Esophagus mucosa (tissue), 1 donor: ENCODE measurements at places on chromosomes 3 and 15. TPM values are rescaled to one million over a fixed set of nuclear protein-coding genes. Genes with fewer than 3 reads are reported as not detected.

SRPRB gene
- 53.0 TPM for total RNA-seq

UNC13C gene
- 0.04 TPM for total RNA-seq

SLC22A13 gene
- total RNA-seq: 0.64 TPM

CHRNA3 gene
- total RNA-seq: 0.20 TPM

TP63 gene
- 190 TPM for total RNA-seq

CA12 gene
- 138 TPM for total RNA-seq

GPR149 gene
- total RNA-seq: not detected

ACSBG1 gene
- total RNA-seq: not detected

POPDC2 gene
- 0.60 TPM for total RNA-seq

LSMEM2 gene
- not detected for total RNA-seq

TNFAIP8L3 gene
- 7.3 TPM for total RNA-seq

NCKIPSD gene
- 12.6 TPM for total RNA-seq

DNA sequence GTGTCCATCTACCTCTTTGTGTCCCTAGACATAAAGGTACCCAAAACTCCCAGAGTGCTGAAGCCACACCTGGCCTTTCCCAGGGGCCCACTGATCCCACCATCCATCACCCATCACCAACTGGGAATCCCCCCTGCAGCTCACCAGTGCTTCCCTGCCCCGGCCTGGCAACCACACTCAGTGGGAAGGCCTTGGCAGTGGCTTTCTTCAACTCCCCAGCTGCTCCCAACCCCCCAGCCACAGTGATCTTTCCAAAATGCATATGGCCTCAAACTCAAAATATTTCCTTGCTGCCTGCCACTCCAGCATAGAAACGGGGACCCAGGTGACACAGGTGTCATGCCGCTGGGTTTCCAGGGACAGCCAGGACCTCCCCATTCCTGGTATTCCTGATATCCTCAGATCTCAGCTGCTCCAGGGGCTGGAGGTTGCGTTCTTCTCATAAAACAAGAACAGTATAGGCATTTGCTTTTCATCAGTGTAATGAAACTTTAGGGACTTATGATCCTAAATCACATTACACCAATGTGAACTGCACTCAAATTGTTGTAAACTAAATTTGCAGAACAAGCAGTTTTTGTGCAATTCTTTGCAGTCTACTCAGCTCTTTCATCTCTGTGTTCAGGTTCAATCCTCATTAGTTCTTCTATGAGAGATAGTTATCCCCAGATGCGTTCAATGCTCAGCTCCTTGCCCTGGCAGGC lies 1.3 kb downstream of the OCA2 start:
- ATAC-seq: no peak

GRCh38 chr3:122512284-122512683 lies 2.5 kb downstream of the KPNA1 start:
- ATAC-seq: no peak

GRCh38 chr3:153756816-153757215 lies 364.4 kb upstream of the ARHGEF26 start:
- ATAC-seq: peak; percentile 91

GRCh38 chr15:38130740-38131498 lies 121.7 kb upstream of the SPRED1 start:
- peak; percentile 92 for ATAC-seq

- ATAC-seq: no peak
These were observed 84.6 kb downstream of the HCN4 start for GRCh38 chr15:73284090-73284716.

DNA sequence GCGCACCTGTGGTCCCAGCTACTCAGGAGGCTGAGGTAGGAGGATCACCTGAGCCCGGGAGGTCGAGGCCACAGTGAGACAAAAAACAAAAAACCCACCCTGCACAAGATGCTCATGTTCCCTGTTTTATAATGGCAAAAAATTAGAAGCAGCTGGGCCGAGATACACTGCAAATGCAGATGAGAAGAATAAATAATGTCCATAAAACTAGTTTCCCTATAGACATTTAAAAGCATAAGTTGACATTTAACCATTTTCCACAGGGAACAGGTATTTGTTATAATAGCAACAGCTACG lies 537 bp upstream of the SCAP start:
- no peak for ATAC-seq

DNA sequence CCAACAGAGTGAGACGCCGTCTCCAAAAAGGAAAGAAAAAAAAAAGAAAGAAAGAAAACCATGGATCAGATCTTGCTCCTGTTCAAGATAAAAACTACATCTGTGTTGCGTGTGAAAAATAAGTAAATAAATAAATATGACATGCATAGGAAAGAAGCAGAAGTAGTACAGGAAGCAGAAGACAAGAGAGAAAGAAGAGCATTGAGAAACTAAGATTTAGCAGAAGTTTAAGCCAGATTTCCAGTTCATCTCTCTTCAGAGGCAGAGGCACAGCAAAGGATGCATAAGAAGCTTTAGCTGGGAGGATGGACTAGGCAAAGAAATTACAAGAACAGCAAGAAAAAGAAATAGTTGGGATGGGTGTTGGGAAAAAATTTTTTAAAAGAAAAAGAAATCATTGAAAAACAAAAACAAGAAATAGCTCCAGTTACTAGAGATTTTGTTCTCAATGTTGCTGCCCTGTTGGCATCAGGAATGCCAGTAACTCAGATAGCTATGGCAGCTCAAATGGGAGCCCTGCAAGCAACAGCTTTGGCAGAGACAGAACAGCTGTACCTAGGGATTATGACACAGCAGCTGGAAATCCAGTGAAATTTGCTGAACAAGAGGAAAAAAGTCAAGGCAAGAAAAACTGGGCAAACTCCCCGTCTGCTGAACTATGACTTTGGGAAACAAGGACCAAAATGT lies 17.3 kb downstream of the AP3S2 start:
- no peak for ATAC-seq

DNA sequence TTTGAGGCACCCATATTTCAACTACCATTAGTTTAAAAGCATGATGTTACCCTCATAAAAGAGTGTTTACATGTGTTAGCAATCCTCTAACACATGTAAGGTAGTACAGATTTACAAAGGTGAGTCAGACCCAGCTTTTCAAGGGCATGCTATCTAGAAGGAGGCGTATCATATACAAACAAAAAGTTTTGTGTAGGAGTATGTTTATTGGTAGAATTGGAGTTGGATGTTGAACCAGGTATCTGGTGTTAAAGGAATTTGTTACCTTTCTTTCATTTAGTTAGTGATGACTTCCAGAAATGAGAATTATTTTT lies 2.4 kb downstream of the HACD3 start:
- peak; percentile 53 for ATAC-seq

DNA sequence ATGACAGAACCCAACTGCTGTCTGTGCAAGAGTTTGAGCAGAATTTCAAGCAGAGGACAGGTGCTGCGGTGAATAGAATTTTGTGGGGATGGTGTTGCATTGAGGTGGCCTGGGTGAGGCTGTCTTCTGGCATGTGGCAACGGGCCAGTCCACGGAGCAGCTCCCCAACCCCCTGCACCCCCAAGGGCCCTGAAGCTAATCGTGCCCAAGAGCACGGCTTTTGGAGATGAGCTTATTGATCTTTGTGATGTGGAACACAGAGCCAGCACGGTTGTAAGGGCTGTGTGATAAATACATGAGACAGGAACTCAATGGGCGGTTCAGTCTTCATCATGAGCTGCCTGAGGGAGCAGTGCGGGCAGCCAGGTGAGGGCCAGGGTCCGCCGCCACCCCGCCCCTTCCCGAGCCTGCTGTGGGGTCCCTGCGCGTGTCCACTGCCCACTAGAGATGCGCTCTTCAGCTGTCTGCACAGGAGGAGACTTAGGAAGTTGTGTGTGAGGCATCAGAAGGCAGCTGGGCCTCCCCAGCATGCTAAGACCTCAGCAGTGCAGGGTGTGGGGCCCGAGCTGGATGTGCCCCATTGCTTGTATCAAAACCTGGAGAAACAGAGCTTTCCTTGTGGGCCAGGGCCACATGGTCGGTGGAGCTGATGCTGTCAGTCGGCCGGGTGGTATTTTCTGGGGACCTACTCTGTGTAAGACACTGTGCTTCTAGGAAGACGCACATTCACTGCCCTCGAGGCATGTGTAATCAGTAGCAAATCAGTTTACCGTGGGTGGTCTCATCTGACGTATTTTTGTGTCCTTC lies 90.5 kb downstream of the CHRNA7 start:
- no peak for ATAC-seq

DNA sequence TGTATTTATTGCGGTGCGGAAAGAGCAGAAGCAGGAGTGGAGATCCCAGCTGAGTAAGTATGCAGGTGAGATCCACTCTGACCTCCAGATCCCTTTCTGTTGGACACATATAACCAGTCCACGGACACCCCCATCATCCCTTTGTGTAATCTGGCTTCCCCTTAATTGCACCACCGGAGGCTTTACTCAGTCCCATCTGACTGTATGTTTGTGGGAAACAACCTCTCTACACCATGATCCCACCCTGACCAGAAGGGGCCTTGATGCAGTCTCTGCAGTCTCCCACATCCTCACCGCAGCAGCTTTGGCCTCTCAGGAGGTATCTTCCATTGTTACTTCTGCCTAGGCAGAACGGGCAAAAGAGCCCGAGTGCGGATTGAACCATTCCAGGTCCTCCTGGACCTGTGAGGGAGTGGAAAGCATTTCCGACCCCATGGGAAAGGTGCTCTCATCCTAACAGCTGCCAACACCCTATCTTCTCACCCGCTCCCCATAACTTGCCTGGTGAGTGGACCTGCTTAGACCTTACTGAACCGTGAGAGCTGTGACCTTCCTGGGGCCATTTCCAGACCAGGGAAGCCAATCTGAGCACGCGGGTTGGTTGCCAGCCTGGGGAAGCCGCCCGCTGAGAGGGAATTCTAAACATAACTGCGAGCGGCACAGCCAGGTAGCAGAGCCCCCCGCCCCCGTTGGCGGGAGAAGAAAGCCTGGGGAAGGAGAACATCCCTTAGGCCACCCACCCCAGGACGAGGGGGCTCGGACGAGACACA lies 1.1 kb downstream of the SLCO2A1 start:
- ATAC-seq: peak; percentile 10

DNA sequence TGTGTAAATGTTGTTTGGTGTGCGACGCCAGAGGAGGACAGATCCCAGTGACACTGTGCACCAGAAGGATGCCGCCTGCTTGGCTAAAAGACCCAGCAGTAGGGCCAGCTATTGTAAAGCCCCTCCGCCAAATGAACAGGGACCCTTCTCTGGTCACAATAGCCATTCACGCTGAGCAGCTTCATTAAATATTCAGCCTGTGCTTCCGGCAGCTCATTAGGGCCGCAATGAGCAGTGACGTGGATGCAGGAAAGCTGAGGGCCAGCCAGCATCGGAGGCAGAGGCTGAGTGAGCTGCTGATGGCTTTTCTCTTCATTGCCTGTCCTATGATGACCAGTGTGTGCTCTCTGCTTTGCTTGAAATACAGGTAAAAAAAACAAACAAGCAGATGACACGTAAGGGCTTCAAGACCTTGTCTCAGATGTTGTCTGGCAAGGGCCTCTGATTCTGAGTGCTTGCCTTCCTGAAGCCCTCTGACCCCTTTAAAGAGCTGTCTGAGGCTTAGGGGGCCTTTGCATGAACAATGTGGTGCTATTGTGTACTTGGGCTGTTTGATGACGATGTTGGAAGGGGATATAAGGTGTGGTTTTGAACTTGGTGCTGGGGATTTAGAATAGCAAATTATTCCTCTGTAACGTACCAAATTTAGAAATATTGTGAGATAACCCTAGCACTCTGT lies 130.4 kb downstream of the FEZF2 start:
- ATAC-seq: no peak

DNA sequence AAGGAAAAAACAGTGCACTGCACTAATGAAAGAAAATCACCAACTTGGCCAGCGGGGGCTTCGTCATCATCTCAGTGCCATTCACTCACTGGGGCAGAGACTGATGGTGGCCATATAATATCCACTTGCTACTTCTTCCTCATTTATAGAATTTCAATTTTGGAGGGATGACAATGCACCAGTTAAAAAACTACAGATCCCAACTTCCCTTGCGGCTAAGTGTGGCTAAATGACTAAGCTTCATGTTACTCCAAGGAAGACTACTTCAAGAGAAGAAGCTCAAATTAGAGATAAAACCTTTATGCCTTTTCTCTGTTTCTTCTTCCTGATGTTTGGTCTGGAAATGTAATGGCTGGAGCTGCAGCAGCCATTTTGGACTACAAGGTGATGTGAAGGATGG lies 38.8 kb downstream of the NGLY1 start:
- no peak for ATAC-seq

DNA sequence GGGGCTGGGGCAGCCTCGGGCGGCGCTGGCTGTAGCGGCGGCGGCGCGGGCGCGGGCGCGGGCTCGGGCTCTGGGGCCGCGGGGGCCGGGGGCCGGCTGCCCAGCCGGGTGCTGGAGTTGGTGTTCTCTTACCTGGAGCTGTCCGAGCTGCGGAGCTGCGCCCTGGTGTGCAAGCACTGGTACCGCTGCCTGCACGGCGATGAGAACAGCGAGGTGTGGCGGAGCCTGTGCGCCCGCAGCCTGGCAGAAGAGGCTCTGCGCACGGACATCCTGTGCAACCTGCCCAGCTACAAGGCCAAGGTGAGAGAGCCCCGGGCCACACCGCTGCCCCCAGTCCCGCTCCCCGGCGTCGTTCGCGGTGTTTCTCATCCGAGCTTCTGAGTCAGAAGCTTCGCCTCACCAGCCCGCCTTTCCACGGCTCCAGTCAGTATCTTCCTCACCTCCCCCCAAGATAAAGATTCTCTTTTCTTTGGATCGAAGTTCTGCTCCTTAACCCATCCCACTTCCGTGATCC lies 600 bp downstream of the FBXO45 start:
- peak; percentile 54 for ATAC-seq

GRCh38 chr3:107028086-107028485 lies 349.2 kb upstream of the CCDC54 start:
- ATAC-seq: no peak

GRCh38 chr3:153621953-153622352 lies 459.9 kb downstream of the RAP2B start:
- peak; percentile 65 for ATAC-seq
